ENCODE measurements at places on chromosomes 3 and 15.

DNA sequence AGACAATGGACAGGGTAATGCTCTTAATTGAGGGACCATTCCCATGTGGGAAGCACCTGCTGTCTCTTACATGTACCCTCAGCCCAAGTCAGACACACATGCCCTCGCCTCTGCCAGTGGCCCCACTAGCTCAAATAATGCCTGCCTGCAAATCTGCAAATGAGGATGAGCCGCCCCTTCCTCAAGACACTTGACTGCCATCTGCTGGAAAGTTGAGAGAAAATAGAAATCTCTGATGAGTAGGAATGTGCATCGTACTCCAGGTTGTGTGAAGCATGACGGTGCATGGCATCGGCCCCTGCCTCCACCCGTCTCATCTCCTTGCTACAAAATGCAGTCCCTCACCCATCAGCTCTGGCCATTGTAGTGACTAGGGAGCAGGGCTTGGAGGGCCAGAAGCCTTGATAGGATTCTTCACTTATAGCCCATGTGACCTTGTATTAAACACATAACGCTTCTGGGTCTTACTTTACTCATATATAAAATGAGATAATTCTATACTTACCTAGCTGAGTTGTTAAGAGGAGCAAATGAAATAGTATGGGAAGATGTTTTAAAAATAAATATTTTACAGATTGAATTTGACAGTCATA lies 6.3 kb upstream of the SCN5A start:
- DNase-seq: no peak

- peak; percentile 64 for DNase-seq
Measured at GRCh38 chr3:134326760-134327593, 47.3 kb downstream of the AMOTL2 start.

GRCh38 chr3:44252332-44252959 lies 10.8 kb downstream of the TOPAZ1 start:
- DNase-seq: no peak

GRCh38 chr3:52193065-52193464 lies 4.9 kb upstream of the ALAS1 start:
- no peak for DNase-seq

GRCh38 chr3:133578548-133579191 lies 5.2 kb downstream of the CDV3 start:
- no peak for DNase-seq

- no peak for DNase-seq
Measured at GRCh38 chr15:31268911-31269784, 57.5 kb upstream of the KLF13 start.

GRCh38 chr3:186406669-186407635 lies 44.9 kb upstream of the DGKG start:
- DNase-seq: no peak

GRCh38 chr3:71902258-71903111 lies 117.5 kb upstream of the PROK2 start:
- DNase-seq: no peak

GRCh38 chr3:28376424-28376823 lies 27.8 kb upstream of the AZI2 start:
- no peak for DNase-seq

DNA sequence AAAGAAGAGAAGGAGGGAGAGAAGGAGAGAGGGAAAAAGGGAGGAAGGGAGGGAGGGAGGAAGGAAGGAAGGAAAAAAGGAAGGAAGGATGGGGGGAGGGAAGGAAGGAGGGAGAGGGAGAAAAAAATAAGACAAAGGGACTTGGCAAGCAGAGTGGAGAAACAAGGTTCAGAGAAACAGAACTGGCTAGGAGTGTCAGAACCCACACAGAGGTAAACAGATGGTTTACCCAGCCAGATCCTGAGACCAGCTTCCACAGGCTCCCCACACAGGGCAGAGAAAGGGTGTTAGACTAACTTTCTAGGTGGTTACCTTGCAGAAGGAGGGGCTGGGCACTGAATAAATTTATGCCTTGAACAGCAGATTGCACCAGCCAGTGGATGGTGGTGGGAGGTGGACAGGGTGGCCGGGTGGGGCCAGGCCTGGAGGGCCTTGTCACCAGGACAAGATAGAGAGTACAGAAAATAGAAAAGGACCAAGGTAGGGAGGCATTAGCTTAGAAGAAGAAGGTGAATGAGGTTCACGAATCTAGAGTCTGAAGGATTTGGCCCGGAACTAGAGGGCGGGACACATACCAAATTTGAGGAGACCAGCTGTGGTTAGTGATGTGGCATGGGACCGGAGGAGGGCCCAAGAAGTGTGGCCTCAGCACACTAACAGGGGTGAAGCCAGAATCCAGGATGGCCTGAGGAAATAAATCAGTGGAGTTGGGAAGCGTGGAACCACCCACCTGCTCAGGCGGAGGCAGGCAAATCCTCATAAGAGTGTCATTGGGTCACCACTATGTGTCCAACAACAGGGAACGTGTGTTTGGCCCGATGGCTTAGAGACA lies 1.2 kb upstream of the TM4SF1 start:
- no peak for DNase-seq

DNA sequence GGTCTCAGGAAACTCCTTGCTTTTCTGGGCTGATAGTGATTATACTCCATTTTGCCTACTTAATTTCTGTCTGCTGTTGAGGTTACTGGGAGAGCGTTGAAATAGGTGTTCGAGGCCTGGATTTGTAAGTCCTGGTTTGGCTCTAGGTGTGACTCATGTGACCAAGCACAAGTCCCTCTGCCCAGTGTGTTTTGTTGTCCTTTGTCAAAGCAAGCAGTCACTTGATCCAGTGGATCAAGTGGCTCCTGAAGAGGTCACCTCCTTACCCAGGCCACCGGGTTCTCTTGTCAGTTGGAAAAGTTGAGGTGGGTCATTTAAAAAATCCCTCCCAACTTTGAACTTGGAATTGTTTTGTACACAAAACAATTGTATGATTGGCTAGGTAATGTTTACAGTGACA lies 70.0 kb downstream of the LPP start:
- no peak for DNase-seq

DNA sequence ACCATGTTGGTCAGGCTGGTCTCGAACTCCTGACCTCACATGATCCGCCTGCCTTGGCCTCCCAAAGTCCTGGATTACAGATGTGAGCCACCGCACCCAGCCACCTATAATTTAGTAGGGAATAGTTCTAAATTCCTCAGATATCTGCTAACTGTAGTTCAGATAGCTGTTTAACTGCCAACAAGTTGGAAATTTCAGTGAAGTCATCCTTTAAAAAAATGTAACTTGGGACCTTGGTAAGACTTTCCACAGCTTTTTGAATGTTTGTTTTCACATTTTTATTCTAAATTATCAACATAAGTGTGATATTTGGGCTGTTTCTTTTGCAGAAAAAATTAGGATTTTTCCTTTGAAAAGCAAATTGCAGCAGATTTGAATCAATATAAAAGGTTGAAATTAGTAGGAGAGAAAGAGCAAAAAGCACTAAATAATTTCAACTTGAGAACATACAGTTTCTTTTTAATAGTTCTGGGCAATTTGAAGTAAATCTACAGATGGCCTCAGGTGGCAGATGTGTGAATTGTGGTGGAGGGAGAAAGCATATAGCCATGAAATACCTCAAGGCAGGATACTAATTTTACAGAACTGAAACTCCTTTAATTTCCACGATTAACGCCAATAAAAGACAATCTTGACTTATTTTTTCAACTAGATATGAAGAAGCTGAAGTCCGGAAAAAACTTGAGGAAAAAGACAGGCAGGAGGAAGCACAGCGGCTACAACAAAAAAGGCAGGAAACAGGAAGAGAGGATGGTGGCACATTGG lies 34.3 kb downstream of the USP8 start:
- DNase-seq: no peak

DNA sequence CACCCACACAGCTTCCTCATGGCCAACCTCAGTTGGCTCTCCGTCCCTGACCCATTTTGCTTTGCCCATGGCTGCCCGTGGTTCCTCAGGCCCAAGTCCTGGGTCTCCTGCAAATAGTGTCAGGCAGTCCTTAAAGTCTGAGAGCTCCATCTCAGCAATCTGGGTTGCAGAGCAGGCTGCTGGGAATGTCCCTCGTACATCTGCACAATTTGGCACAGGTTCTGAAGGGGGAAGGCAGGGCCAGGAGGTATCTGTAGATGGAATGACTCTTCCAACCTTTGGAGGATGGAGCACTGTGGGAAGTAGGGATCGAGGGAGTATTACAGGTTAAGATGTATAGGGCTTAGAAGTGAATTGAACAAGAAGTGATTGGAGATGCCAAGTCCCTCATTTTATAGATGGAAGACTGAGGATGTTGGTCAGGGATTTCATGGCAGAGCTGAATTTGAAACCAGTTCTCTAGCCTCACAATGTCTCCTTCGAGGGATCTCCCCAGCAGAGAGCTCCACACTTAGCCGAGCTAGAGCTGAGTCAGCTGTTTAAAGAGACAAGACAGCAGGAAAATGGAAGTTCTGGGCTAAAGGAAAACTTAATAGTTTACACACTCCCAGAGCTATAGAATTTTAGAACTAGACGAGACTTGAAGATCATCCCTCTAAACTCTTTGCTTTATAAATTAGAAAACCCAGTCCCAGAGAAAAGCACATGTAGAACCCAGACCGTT lies 9.2 kb downstream of the CKMT1A start:
- no peak for DNase-seq

GRCh38 chr3:4665197-4665596 lies 172.0 kb downstream of the ITPR1 start:
- DNase-seq: no peak

DNA sequence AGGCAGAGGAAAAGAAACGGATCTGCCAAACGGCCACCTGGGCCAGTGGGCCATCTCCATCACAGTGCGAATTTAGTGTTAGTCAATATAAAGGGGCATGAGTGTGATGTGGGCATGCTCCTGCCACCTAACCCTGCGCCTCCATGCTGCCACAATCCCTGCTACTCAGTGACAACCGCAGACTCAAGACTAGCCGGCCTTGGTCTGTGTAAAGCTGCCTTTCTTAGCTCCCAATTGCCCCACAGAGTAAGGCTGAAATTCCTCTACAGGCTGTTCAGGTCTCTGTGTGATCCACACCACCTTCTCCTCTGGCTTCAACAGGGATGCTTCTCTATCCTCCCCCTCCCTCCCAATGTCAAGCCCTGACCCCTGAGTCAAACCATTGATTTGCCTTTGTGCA lies 269.7 kb downstream of the XXYLT1 start:
- DNase-seq: no peak

DNA sequence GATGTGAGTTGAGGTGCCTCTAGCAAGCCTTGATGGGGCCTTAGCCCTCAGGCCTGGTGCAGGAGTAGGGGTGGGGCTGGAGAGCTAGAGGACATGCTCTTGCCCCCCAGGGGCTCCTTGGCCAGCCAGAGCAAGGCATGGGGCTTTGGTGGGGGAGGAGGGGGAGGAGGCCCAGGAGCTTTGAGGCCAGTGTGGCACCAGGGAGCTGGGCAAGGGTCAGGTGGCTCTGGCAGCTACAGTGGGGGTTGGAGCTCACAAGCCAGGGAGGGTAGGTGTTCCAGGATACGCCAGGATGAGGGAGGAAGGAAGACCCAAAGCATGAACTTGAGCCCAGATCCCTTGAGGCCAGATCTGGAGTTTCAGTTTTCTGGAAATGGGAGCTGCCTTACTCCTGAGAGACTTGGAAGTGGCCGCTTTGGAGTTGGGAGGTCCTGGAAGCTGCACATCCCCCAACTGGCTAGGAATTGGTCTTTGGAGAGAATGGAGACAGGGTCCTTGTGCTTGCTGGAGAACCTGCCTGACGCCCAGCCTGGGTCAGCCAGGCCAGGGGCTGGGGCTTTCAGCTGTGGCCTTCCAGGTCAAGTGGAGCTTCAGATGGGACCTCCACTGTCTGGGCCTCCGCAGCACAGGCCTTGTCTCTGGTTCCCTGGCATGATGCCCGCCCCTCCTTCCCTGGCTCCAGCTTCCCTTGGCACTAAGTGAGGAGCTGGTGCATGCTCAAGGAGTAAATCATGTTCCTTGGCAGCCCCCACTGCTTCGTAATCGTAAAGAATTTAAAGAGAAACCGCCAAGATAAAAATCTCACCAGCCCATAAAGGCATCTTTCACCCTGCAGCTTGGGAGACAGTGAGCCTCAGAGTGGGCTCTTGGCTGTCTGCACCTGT lies 8.7 kb downstream of the SEMA3F start:
- no peak for DNase-seq

- DNase-seq: no peak
Measured at GRCh38 chr15:55035749-55036148, 161.0 kb downstream of the RSL24D1 start.

GRCh38 chr15:94026458-94027304 lies 204.7 kb upstream of the MCTP2 start:
- no peak for DNase-seq

GRCh38 chr3:17300441-17300840 lies 415.7 kb downstream of the PLCL2 start:
- DNase-seq: no peak

DNA sequence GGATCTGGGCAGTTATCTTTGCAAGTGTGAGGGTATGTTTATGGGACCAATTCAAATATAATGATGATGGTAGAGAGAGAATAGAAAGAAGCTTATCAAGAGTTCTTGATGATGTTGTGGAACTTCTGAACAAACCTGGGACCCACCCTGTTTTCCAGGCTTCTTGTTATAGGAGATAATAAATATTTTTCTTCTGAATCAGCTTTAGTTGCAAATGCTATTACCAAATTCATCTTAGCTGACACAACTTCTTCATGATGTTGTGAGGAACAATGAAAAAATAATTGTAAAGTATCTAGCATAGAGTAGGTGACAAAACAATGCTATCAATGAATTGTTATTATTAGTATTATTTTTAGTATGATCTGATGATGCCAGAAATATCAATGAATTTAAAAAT lies 43.5 kb upstream of the PTX3 start:
- no peak for DNase-seq

GRCh38 chr3:116947148-116947547 lies 237.6 kb downstream of the TUSC7 start:
- no peak for DNase-seq

- DNase-seq: no peak
Measured at GRCh38 chr15:75451202-75451673, 252 bp downstream of the SIN3A start.

DNA sequence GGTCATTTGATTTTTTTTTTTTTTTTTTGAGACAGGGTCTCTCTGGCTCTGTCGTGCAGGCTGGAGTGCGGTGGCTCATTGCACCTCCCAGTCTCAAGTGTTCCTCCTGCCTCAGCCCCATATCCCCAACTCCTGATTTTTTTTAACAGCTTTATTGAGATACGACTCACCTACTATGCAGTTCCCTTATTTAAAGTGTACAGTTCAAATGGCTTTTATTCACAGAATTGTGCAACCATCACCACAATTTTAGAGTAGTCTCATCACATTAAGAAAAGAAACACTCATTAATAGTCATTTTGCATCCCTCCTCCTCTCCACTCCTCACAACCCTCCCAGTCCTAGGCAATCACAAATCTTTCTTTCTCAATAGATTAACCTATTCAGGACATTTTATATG lies 1.9 kb upstream of the TRA2B start:
- no peak for DNase-seq

GRCh38 chr15:61906961-61907752 lies 153.1 kb downstream of the VPS13C start:
- DNase-seq: no peak

DNA sequence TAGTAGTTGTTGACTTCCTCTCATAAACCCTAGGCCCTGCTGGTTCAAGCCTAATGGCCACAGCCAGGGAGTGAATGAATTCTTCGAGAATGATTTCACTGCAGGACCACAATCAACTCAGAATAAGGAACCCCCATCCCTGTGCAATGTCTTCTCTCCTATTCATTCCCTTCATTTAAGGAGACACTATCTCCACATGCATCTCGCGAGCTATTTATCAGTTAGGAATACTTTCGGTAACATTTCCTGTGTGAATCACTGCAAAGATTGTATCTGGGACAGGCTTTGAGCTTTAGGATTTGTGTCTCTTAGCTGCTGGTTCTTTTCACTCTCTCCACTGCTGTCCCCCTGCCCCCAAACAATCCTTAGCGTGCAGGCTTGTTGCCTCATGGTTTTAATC lies 94.4 kb downstream of the MYLK start:
- DNase-seq: no peak

- no peak for DNase-seq
Measured at GRCh38 chr3:193052354-193053045, 134.8 kb upstream of the MB21D2 start.

All from neuronal stem cell (in vitro differentiated cells).